ENCODE measurements at places on chromosomes 5 and 9.

DNA sequence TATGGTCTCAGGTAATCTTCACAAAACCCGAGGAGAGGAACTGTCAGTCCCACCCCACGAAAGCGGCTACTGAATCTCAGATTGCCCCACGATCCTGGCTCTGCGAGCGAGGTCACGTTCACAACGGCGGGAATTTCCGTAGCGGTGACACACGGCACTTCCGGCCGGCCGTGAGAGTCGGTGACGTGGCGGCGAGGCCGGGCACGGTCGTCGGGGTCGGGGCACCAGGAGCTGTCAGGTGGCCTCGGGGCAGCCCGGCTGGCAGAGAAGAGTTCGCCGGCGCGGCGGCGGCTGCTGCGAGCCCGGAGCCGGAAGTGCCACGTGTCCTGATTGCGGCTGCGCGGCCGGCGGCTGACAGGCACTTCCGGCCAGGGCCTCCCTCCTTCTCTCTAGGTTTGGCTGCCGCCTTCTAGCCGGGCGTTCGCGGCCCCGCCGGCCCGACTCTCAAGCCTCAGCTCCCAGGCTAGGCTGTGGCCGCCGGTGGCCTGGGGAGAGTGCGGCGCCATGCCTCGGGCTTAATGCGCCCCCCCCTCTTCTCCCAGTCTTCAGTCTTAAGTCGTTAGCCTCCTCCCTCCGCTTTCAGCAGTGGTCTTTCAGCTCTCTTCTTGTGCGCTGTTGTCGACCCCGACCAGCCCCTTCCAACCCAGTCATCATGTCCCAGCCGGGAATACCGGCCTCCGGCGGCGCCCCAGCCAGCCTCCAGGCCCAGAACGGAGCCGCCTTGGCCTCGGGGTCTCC, at the start of gene SEC24A:
TSS of gene SEC24A (plus strand) at position 361 of the 738 bp plus-strand sequence. CDS start at position 653, 292 bp downstream.
- DNase-seq, result peak; percentile 65

DNA sequence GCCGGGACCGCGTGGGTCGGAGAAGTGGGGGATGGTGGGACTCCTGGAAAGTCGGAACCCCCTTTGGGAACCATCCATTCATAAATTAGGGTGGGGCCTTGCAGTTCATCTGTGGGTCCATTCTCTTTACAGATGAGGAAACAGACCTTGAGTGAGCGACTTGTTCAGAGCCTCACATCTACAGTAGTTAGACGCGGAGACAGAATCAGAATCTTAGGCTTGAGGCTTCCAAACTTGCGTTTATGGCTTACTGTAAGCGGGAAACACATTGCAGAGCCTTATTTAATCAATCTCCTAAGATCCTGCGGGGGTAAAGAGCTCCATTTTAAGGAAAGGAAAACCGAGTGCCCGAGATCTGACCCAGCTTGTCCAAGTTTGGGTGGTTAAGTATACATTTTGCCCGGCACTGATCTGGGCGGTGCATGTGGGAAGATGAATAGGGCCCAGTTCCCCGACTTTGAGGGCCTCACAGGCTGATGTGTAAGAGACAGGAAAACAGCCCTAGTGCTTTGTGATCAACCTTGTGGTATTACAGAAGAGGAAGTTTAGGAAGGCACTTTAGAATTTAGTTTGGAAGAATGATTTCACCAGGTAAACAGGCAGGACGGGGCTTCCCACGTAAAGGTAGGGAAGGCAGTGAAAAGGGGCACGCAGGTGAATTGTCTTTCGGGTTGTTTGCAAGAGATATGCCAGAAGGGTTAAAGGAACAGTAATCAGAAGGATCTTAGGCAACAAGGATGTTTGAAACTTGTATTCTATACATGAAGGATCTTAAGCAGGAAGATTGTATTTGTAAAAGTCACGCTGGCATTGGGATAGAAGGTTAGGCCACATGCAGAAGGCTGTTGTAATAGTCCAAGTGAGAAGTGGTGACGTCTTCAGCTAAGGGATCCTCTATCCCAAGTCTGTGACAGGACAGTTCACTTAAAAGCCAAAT, 744 bp downstream of the TARS1 start:
- peak; percentile 17 for DNase-seq

GRCh38 chr5:58294598-58295305, 165.1 kb downstream of the PLK2 start:
- DNase-seq, result no peak

GRCh38 chr9:14314929-14315874, 1.3 kb upstream of the NFIB start:
- DNase-seq, result peak; percentile 79

GRCh38 chr9:69476797-69477196, 151.8 kb downstream of the ENTREP1 start:
- no peak for DNase-seq

- DNase-seq, result no peak
Observed at GRCh38 chr5:125452991-125453390, 706.6 kb upstream of the ZNF608 start.

DNA sequence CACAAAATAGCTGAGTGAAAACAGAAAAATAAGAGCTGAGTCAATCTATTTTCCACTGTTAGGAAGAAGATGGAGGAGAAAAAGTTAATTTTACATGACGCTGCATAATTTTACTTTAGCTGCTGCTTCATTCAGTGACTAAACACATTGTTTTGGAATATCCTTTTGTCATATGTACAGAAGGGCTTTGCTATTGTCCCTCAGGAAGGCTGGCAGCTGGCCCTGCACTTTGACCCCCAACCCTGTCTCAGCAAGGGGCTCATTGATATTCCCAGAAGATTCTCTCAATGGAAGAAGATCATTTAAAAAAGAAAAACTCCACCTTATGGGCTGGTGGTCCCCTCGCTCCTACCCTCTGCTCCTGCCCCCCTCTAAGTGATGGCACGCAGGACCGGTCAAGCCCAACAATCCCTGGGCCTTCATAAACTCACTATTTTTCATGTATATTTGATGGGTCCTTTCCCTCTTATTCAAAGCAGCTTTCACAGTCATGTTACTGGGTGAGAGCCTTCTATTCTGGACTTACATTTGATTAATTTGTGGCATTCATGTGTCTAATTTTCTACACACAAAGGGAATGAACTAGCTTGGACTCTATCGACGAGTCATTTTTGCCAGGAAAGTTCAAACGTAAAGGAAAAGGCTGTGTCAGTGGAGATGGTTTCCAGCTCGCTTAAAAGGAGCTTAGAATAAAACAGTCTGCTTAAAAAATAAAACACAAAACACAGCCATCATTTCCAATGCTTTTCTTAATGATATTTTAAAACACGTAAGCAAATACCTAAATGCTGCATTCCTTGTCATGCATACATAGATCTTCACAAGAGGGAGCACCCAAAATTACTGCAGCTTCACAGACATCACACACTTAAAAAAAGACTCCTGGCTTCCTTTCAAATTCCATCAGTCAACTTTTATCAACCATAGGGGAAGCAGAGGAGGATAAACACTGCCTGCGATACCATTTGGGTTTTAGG, 104.7 kb downstream of the EFNA5 start:
- no peak for DNase-seq

- DNase-seq, result no peak
Observed at GRCh38 chr5:160303690-160304089, 8.7 kb downstream of the CCNJL start.

DNA sequence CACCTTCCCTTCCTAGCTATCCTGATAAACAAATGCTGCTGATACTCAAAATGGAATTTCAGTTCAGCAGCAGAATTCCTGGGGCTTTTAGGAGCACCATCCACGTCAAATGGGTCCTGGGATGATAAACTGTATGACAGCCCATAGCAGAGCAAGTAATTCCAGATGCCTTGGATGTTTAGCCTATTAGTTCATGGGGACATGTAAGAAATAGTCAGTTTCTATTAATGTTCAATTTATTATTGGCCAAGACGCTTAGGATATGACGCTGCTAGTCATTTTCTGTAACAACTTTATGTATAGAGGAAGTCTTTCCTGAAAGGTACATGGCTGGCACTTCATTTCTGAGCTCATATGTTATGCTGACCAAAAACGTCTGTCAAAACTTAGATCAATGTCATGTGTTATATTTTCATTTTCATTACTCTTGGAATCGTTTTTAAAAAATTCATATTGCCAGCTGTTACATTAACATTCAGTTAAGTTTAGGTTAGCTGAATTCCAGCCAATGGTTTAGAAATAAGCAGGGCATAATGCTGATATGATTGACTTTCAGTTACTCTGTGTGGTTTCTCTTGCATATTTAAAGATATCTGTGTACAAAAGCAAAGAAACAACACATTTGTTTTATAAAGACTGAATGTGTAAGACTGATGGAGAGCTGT, 243.8 kb downstream of the CSNK1G3 start:
- DNase-seq, result no peak

- DNase-seq, result no peak
Observed at GRCh38 chr9:108395421-108395820, 460.4 kb downstream of the ACTL7B start.

GRCh38 chr9:132572921-132573320, 9.5 kb upstream of the BARHL1 start:
- no peak for DNase-seq

GRCh38 chr9:120914953-120915352, 11.6 kb downstream of the TRAF1 start:
- DNase-seq, result no peak

GRCh38 chr5:124034963-124035362, 523.0 kb downstream of the CSNK1G3 start:
- no peak for DNase-seq

DNA sequence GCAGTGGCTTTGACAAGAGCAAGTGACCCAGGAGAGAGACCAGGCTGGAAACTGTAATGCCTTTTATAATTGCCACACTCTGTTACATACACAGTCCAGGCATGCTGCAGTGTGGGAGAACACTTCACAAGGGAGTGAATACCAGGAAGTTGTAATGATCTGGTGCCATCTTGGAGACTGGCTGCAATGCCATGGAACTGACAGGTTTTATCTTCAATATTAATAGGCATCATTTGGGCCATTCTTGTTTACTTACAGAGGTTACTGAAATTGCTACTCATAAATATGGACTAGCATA, 274.3 kb downstream of the AUH start:
- no peak for DNase-seq

GRCh38 chr5:128341056-128341455, 197.0 kb downstream of the FBN2 start:
- no peak for DNase-seq

DNA sequence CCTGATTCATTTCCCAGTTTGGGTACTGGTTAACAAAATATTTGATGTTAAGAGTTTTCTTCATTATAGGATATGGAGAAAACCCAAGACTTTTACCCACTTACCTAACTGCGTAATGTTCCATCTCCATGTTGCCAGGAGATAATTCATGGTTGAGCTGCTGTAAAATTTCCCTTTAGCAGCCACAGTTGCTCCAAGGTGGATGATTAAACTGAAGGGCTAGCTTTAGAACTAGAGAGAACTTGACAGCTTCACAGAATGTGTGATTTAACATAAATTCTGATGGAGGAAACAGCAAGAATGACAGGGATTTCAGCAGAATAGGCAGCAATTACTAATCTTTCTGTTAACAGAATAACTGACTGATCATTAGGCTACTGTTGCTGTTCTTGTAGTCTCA, 236.1 kb downstream of the MEF2C start:
- DNase-seq, result no peak

DNA sequence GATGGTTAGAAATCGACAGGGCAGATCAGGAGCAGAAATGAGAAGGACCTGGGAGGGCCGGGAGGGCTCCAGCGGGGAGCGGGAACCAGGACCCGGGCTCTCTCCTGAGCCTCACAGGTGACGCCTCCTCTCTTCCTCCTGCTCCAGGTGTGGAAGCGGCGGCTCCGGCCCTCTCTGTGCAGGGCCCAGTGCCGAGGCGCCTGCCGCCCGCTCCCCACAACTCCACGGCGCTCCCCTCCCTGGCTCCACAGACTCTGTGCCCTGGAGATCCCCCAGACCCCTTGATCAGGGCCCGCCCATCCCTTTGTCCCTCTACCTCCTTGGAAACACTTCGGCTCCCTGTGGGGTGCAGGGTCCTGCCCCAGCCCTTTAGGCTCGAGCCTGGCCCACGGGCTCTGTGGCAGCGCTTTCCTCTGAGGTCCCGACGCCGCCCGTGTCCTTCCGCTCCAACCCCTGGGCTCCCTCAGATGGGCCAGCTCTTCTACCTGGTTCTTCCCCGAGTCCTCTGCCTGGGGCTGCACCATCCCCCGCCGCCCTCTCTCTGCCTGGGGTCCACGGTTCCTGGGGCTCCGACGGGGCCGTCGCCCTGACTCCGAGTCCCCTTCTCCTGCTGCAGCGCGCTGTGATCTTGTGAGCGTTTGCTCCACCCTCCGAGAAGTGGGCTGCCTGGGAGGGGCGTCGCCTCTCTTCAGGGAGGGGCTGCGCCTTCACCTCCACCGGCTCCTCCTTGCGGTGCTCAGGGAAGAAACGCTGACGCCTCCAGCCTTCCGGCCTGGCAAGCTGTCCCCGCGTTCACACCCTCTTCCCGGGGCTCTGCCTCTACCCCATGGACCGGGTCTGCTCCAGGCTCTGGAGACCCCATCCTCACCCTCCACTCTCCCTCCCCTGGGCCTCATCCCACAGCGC, 22.4 kb upstream of the SLC6A3 start:
- DNase-seq, result no peak

GRCh38 chr5:30752015-30752414, 441.5 kb upstream of the CDH6 start:
- DNase-seq, result no peak

DNA sequence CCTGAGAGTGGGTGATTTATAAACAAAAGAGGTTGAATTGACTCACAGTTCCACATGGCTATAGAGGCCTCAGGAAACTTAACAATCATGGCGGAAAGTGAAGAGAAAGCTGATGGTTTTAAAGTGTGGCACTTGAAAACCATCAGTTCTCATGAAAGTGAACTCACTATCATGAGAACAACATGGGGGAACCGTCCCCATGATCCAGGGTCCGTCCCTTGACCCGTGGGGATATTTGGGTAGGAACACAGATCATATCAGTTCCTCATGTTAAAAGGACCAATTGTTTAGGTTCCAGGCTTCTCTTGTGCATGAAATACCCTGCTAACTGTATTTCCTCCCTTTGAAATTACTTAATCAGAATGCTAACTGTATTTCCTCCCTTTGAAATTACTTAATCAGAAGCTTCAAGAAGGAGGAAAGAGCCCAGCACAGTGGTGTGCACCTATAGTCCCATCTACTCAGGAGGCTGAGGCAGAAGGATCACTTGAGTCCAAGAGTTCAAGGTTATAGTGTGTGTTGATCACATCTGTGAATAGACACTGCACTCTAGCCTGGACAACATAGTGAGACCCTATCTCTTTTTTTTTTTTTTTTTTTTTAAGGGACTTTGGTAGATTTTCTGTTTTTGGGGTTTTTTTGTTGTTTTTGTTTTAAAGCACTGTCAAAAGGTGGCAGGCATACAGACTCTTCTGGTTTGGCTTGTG, 24.8 kb downstream of the TTC1 start:
- no peak for DNase-seq

- no peak for DNase-seq
Observed at GRCh38 chr5:63655043-63655442, 307.2 kb downstream of the HTR1A start.

DNA sequence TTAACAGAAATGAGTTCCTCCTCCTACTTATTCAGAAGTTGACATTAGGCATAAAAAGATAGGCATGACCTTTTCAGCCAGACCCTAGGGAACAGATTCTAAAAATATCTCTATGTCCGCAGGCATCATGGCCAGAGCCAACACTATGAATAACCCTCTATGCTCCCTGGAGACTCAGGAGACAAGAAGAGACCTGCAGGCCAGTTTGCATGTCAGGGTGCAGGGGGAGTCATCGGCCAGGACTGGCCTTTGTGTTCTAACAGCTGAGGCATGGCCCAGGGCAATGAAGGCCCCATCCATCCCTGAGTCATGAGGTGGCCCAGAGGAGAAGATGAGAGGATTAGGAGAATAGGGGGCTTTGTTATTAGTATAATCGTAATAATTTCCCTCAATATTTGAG, 93.8 kb downstream of the TMEM215 start:
- DNase-seq, result no peak
